Kidney glomerular epithelial cell (primary cell): ENCODE measurements at places on chromosomes 7 and 10.

GRCh38 chr7:116738378-116738777 is 66.4 kb downstream of the MET start:
- DNase-seq, result no peak

- DNase-seq, result no peak
Observed at GRCh38 chr10:102904346-102904745, 13.7 kb upstream of the CNNM2 start.

DNA sequence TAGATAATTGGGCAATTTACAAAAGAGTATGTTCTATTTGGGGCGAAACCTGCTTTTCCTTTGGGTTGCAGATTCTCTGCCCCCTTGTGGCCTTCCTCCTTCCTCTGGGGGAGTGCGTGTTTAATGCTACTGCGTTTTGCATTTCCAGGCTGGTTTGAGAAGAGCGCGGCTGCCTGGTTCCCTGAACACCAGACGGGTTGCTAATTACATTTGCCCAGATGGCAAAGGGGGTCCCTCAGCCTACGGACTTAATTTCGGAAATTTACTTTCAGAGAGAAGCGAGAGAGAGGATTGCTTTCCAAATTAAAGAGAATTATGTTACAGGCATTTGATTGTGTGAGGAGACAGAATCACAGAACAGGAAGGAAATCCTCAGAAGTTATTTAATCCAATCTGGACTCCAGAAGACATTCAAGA is 91.9 kb upstream of the JAZF1 start:
- peak; percentile 30 for DNase-seq

DNA sequence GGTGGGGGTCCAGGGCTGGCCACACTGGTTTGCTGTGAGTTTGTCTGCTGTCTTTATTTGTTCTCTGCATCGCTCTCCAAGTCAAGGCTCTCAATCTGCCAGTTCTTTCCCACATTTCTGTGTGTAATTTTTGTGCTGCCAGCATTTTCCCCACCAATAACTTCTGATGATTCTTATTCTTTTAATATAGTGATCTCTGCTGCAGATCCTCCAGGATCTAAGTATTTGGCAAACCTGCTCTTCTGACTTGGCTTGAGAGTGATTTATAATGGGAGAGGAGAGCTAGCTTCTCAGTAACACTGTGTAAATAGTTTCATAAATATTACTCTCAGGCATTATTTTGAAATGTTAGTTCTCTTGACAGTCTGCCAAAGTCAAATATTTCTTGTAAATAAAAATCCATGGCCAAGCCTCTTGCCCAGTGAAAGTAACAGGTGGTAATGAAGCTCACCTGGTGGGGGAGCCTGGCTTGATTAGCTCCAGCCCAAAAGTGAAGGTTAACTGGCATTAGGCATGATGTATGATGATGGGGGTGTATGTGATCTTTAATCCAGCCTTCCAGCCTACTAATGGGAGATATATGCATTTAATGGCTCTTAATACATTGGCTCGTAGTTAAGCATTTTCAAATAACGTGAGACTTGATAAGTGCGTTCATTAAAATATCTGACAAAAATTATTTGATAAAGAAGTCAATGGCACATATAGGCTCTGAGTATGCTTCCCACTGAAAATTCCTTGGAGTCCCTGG is 1055.9 kb downstream of the KCNMA1 start:
- DNase-seq, result no peak

GRCh38 chr10:127203067-127203466 is 6.7 kb upstream of the INSYN2A start:
- no peak for DNase-seq

GRCh38 chr7:115387137-115387536 is 465.2 kb downstream of the MDFIC start:
- DNase-seq, result no peak

DNA sequence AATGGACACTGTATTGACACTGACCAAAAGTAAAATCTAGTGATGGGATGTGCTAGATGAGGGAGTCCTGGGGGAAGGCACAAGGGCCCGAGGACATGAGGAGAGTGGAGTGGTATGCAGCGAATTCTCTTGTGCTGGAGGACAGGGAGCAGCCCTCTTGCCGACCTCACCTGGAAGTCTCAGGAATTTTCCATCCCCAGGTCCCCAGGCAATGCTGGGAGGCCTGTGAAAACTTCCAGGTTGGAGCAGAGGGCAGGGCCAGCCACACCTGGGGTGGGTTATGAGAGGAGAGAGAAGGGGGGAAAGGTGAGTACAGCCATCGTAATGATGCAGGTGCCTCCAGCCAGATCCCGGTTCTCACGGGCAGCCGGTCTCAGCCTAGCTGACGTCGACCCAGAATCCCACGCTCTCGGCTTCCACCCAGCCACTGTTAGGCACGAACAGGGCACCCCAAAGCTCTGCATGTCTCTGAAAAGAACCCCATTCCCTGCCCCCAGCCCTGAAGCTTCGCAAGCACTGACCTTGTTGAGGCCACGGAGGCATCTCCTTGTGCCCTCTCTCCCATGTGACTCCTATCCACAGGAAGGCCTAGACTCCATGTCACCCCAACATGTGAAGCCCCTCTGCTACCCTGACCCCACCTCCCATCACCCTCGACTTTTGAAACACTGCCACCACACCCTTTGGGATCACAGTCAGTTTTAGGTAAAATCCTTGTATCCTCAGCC is 239.7 kb upstream of the MYO3A start:
- no peak for DNase-seq

DNA sequence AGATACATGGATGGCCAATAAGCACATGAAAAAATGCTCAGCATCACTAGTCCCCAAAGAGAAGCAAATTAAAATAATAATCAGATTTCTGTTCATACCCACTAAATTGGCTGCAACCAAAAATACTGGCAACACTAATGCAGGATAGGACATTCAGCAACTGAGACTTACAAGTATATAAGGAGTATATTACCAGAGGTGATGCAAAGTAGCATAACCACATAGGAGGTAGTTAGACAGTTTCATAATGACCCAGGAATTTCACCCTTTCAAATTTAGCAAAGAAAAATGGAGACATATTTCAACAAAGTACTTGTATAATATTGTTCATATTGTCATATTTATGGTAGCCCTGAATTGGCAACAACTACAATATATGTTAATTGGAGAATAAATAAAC is 727.8 kb downstream of the GRID1 start:
- no peak for DNase-seq

DNA sequence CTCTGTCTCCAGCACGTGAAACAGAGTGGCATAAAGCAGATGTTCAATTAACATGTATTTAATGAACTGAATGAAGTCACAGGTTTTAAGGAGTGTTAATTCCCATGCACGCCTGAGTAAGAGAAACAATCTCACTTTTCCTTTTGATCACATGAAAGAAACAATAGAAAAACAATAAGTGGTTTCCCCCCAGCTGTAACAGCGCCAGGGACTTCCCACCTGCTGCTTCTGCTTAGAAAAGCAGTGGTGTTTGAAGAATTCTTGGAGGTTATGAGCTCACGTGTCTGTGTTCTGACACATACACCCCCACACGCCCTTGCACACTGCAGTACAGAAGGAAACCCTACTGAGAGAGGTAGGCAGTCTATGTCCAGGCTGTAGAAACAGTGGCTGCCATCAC is 51.3 kb upstream of the FRMD4A start:
- peak; percentile 93 for DNase-seq

DNA sequence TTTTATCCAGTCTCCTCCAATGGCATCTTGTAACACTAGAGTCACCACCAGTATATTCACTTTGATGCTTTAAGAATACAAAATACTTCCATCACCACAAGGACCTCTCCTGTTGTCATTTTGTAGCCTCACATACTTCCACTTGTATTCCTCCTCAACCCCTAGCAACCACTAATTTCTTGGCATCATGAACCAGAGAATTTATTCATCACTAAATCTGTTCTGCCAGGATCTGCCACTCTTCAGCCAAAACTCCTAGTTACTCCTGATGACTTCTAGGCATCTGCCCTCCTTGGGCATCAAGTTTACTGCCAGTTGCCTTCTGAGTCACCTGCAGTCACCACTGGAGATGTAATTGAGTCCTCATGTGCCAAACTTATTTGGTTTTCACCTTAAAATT is 906.8 kb downstream of the CNTNAP2 start:
- no peak for DNase-seq

- no peak for DNase-seq
Observed at GRCh38 chr7:2107386-2108070, 125.2 kb downstream of the MAD1L1 start.

DNA sequence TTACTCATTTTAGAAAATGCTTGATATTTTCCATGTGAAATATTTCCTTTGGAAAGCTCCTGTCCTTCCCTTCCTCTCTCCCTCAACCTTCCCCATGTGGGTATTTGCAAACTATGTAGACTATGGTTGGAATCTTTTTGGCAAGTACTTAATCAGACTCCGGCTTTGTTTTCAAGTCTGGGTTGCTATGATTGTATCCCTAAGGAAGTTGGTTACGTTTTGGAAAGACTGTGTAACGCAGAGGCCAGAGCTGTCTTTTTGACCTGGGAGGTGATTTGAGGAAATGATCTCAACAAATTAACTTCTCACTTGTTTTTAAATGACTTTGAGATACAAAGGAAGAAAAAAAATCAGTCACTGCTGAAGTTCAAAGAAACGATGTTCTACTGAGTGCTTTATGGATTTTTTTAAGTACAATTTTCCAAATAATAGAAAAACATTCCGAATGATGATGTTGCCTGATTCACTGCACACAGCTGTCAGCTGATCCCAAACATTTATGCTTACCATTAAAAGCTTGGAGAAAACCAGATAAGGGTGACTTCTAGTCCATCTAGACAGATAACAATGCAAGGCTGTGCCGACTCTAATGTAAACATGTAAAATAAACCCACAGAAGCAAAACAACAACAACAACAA is 145.5 kb upstream of the CELF2 start:
- DNase-seq, result peak; percentile 78

GRCh38 chr7:77752016-77752415 is 46.2 kb downstream of the TMEM60 start:
- no peak for DNase-seq

DNA sequence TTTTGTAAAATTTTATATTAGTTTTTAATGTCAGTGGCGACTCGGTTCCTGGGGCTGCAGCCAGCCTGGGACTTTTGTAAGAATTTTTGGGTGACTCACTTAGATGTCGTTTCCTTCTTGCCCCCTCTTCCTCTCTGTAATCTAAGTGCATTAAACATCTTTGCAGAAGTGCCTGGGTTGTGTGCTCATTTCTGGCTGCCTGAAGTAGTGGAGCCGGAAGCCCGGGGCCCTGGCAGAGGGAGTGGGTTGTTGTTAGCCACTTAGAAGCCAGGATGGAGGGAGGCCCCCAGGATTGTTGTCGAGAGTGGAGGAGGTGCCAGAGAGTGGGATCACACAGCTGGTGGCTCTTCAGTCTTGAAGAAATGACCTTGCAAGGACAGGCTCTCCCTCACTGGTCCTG is 11.0 kb upstream of the TRIM8 start:
- DNase-seq, result no peak

DNA sequence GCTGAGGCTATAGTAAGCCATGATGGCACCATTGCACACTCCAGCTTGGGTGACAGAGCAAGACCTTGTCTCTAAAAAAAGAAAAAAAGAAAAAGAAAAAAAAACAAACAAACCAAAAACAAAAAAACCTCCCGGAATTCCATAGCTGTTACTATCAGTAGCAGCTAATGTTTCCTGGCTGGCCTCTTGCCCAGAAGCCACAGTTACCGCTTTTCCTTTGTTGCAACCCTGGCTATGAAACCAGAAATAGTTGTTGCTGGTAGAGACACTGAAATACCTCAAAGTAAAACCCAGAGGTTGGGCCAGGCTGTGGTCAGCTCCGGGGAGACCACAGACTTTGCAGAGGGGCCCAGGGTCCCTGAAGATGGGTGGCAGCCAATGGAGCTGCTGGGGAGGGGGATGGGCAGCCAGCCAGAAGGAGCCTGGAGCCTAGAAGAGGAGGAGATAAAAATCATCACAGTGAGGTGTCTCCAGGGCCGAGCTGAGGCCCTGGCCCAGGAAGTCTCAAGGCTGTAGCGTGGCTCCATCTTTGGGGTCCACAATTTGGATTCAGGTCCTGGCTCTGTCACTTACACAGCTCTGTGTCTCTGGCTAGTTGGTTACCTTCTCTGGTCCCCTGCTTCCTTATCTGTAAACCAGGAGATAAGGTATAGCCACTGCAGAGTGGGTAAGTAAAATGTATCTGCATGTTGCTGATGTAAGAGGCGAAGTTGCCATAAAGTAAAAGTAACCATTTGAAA is 3.4 kb upstream of the CHST12 start:
- DNase-seq, result peak; percentile 89

GRCh38 chr7:98641646-98642500 is 24.8 kb downstream of the NPTX2 start:
- DNase-seq, result no peak

- DNase-seq, result no peak
Observed at GRCh38 chr7:2585446-2585845, 26.7 kb downstream of the IQCE start.
